NCI-H524 (cell line): ENCODE measurements at places on chromosomes 5 and 9.

GRCh38 chr5:5902678-5903646, 475.4 kb downstream of the MED10 start:
- no peak for DNase-seq

GRCh38 chr5:72377910-72378638, 57.9 kb downstream of the PTCD2 start:
- DNase-seq = peak; percentile 96

DNA sequence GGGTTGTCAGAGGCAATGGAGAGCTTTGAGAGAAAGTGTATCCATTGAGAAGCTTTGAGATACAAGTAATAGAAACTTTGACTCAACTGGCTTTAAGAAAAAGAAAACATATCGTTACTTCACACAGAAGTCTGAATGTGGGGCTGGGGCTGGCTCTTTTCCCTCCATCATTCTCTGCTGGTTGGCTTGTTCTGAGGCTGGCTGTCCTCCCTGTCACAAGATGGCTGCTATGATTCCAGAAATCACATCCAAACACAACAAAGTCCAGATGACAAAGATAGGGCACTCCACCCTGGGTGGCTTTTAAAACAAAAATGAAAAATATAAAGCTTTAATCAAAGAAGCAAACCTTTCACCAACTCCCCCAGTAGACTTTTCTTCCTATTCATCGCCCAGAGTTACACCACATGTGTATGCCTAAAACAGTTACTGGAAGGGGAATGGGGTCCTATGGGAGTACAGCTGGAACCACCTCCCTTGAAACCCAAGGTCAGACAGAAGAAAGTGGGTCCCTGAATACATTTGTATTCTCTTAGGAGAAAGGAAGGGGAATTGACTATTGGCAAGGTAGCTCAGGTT, 284.3 kb downstream of the GAS1 start:
- DNase-seq = no peak

DNA sequence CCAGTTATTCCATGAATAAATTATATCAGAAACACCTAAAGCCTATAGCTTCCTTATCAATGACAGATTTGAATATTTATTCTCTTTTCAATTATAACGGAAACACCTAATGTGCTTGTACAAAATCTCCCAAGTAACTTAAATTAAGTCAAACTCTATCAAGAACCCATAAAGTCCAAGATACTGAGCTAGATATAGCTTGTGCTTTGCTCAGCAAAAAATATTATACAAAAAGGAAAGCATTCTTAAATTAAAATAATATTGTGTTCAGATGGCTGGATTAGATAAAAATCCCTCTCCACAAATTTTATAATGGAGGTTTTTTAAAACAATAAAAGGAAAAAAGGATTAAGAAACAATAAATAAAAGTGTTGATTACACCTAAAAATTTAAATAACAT, 23.7 kb downstream of the NADK2 start:
- no peak for DNase-seq

- DNase-seq = no peak
These were observed 202.4 kb downstream of the SLIT3 start for GRCh38 chr5:169098331-169099121.

GRCh38 chr9:73441890-73442818, 290.5 kb downstream of the ANXA1 start:
- no peak for DNase-seq

- DNase-seq = no peak
These were observed 215.7 kb downstream of the SEMA6A start for GRCh38 chr5:116358911-116359418.

- peak; percentile 18 for DNase-seq
These were observed 17.7 kb downstream of the RFESD start for GRCh38 chr5:95664204-95664786.

- no peak for DNase-seq
These were observed 23.7 kb downstream of the SLC6A7 start for GRCh38 chr5:150213530-150213929.

- no peak for DNase-seq
These were observed 7.9 kb upstream of the ENTREP1 start for GRCh38 chr9:69317081-69317480.

DNA sequence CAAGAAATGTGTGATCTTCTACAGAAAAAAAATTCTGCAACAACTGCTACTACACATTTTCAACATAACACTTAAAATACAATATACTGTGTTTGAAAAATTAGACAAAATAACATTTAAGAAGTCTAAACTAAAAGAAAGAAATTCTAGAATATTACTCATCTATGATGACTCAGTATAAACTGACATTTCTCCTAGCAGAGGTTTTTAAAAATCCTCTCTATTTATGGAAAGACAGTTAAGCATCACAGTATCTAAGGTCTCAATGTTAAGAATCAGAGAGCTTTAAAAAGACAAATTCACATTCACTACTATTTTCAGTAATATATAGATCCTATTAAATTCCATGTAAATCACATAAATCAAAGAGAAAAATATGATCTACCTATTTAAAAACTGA, 61.3 kb downstream of the NR2F1-AS1 start:
- DNase-seq = no peak

- no peak for DNase-seq
These were observed 10.7 kb upstream of the SLC2A8 start for GRCh38 chr9:127386249-127386648.

- DNase-seq = no peak
These were observed 29.3 kb downstream of the TLR4 start for GRCh38 chr9:117733465-117733864.

DNA sequence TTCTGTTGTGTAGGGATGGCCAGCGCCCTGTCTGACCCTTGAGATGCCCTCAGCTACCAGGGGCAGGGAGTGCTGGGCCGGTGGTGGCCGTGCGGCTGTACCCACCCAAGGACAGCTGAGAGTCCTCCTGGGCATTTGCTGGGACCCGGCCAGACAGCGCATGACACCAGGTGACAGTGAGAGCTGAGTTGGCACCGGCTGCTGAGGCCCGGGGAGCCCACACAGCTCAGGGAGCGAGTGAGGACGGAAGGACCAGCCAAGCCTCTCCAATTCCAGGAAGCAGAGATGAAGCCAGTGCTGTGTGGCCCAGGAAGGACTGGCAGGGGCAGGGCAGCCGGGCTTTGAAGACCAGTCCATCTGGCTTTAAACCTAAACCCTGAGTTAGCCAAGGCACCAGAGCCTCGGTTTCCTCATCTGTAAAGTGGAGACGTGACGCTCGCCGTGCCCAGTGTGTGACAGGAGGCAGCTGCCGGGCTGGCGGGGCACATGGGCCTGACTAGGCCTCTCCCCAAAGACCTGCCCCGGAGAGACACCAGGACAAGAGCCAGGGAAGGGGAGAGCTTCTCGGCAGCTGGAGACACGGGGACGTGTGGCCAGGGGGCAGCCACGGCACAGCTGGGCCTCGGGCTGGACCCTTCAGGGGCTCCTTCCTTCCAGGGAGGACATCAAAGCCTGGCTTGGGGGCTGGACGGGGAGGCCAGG, 3.0 kb upstream of the AGPAT2 start:
- DNase-seq = no peak

DNA sequence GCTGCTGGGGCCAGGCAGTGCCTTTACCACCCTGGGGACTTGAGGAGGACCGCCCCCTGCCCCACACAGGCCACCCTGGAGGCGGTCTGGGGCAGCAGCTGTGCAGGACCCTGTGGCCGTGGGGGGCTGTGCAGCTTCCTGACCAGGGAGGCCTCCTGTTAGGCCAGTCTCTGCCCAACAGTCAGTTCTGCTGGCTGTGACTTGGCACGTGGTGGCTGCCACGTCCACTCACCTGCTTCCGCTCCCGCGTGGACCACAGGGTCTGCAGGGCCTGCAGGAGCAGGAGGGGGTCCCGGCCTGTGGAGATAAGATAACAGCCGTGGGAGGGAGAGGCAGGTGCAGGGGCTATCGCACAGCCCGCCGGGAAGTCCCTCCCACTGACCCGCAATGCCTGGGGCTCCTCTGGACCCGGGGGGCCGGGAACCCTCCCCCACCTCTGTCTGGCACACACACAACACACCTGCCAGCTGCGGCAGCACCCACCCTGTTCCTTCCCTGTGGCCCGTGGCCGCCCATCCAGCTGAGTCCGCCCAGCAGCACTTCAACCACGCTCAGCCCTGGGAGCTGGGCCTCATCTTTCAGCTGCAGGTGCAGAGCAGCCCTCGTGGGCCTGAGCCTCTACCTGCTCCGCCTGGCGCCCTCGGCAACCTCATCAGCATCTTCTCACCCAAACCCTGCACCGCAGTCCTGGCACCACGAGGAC, 39.7 kb downstream of the EXD3 start:
- no peak for DNase-seq

DNA sequence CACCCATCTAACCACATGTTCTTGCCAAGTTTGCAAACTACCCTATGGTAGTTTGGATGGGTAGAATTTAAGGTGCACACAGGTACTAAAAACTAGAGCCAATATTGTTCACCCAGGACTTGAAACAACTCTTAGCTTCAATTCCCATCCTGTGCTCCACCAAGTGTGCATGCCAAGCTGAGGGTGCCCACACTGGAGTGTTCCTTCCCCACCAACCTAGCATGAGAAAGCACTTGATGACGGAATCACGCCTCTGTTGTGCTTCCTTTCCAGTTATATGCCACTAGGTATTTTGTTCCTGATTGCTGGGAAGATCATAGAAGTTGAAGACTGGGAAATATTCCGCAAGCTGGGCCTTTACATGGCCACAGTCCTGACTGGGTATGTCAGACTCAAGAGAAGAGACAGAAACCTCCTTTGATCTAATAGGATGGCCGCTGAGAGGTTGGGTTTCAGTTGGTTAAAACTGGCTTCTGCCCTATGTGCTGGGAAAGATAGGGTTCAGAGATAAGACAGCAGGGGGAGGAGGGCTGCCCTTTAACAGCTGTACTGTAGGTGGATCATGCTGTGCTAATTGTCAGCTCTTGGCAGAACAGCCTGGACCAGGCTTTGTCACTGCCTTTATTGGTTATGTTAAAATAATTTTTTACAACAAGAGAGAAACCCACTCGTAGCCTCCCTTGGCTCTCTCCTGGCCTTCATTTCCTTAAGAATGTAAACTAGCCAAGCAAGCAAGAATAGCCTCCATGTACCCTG, 83.5 kb downstream of the SLC1A1 start:
- DNase-seq = no peak

DNA sequence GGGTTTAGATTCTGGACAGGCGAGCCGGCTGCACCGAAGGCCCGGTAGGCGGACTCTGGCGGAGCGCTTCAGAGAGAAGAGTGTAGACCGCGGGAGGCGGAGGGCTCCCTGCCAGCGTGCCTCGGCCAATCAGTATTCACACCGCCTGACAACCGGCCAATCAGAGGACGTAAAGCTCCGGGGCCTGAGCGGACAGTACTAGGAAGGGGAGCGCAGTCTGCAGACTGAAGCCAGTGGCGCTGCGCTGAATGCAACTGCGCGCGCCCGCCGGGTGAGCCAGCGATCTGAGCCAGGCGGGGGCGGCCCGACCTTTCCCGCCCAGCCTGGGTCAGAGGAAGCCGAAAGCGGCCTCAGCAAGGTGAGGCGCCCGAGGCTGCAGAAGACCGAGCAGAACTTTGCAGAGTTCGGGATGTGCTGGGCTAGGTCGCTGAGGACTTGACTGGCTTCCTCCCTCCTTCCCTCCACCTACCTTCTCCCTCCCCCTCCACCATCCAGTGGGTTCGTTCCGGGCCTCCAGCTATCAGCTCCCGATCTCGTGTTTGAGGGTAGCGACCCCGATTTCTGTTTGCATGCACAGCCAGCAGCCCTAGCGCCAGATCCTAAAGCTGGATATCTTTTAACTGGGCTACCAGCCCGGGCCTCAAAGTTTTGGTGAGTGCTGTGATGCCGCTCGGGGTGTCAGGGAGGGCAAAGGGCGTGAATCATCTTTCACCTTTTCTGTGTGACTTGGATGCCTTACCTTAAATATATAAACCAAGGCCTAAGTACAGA, at the start of gene DMRT2:
TSS of gene DMRT2 (plus strand) at position 233 of the 771 bp plus-strand sequence. CDS start 1,257 bp downstream, outside the sequence.
- DNase-seq = peak; percentile 96

DNA sequence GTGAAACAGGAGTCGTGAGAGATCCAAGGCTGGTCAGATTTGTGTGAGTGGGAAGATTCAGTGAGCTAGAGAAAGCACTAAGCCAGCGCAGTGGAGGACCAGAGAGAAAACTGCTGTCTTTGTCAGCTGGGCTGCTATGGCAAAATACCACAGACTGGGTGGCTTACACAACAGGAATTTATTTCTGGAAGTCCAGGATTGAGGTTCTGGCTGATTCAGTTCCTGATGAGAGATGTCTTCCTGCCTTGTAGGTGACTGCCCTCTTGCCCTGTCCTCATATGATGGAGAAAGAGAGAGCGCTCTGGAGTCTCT, 24.2 kb upstream of the ANKRD33B start:
- DNase-seq = no peak

- DNase-seq = no peak
These were observed 300.0 kb downstream of the ZSWIM6 start for GRCh38 chr5:61632064-61632463.

DNA sequence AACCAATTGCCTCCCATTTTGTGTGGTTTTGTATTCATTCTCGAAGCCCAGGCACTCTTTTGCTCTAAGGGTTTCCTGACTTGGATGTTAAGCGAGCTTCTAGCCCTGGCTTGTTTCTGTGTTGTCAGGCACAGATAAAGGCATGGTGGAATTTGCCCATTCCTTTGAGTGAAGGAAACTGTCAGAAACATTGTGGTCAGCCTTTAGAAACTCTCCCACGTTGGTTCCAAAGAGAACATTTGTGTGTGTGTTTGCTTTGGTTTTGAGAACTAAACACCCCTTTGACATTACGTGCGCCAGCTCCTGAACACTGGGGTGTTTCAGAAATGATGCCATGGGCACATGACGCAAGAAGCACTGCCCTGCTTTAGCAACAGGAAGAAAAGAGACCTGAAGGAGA, 320.9 kb downstream of the NTRK2 start:
- DNase-seq = no peak

- peak; percentile 22 for DNase-seq
These were observed 364 bp downstream of the RPS6 start for GRCh38 chr9:19379697-19380046.

DNA sequence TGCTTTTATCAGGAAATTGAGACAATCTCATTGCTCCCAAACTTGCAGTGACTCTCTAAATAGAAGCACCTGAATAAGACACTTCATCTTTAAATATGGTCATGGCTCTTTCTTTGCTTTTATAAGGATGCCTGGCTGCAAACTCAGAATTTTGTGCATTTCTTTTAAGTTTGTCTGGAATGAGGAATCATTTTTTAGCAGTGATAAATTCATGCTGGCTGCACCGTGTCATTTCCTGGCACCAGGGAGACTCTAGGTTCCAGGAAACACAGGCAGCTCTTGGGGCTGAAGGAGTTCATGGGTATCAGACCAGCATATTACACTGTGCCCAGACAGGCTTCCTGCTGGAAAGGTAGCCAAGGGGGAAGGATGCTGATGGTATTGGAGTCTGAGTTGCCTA, 109.9 kb downstream of the NUDT12 start:
- no peak for DNase-seq

DNA sequence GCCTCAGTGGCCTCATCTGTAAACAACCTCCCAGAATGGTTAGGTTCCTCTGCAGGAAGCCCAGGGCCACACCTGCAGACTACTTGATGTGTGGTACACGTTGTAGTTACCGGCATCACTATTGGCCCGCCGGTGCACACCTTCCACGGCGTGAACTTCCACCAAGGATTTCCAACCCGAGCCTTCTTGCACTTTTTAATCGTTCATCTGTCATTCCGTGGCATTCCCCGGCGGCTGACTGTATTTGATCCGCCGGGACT, 5.3 kb upstream of the TRIM41 start:
- DNase-seq = no peak
